ENCODE measurements at places on chromosomes 5 and 9.
A peak's percentile ranks its signal among the peaks of the same experiment; 100 is the strongest.

GRCh38 chr5:139640421-139641115 lies 7.6 kb upstream of the CXXC5 start:
- no peak for DNase-seq

DNA sequence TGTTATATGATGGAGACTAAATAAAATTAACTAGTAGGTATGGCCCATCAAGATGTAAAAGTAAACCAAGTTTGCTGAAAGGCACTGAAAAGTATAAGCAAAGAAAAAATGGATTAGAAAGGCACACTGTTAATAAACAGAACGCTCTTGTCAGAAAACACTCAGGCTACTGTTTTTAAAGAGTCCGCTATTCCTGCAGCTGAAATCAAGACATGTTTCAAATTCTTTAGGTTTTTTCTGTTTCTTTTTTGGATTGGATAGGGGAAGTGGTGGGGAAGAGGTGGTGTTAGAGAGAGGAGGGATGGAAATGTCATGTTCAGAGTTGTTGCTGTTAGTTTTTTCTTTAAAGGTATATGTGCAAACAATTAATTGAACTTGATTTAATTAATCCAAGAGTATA lies 17.5 kb downstream of the OSTF1 start:
- no peak for DNase-seq

GRCh38 chr5:54693936-54694657 lies 176.5 kb downstream of the SNX18 start:
- no peak for DNase-seq

DNA sequence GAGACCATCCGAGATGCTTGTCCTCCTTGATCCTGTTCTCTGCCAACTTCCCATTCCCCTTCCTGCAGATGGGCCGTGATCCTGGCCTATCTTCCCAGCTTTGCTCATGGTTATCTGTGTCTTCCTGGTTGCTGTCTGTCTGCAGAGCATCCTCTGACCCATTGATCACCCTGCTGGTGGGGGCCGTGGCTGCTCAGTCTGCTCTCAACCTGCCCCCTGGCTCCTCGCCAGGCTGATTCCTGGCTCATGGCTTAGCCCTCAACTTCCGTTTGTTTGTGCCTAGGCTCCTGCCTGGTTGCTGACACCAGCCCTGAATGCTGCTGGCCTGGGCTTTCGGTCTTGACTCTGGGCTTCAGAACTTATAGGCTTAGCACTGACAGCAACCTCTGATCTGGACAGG lies 67.1 kb upstream of the SMIM15 start:
- DNase-seq: no peak

GRCh38 chr5:90287036-90287435 lies 122.5 kb downstream of the CETN3 start:
- no peak for DNase-seq

GRCh38 chr9:83620841-83621636 lies 1.9 kb upstream of the IDNK start:
- peak; percentile 30 for DNase-seq

- DNase-seq: no peak
These were observed 34.7 kb downstream of the CSNK1G3 start for GRCh38 chr5:123546657-123547056.
